Adipocyte (in vitro differentiated cells): ENCODE measurements at places on chromosomes 5 and 9.
A peak's percentile ranks its signal among the peaks of the same experiment; 100 is the strongest.

DNA sequence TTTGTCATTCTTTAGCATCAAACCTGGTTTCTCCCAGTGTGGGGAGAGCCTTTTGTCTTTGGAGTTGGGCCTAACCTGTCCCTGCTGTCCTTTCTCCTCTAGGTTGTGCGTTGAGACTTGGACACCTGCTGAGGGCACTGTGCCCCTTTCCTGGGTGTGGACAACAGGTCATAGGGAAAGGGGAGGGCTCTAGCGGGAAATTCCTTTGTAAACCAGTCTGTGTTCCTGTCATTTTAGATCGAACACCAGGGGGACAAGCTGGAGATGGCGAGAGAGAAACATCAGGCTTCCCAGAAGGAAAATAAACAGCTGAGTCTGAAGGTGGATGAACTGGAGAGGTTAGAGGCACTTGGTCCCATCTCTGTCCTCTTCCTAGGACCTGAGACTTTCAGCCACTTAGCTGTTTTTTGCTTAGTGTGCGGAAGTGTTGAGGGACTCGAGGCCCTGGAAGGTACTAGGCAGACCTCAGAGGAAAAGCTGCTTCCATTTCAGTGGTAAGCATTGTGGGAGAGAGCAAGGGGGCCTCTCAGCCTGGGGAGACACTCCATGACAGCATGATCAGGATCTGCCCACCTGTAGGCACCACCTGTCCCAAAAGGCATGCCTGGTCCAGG, 8.6 kb upstream of the GLE1 start:
- DNase-seq, result no peak

GRCh38 chr5:167943343-167943742, 348.1 kb upstream of the WWC1 start:
- DNase-seq, result peak; percentile 39

- DNase-seq, result no peak
These were observed 19.1 kb downstream of the STX17 start for GRCh38 chr9:99925541-99925940.

DNA sequence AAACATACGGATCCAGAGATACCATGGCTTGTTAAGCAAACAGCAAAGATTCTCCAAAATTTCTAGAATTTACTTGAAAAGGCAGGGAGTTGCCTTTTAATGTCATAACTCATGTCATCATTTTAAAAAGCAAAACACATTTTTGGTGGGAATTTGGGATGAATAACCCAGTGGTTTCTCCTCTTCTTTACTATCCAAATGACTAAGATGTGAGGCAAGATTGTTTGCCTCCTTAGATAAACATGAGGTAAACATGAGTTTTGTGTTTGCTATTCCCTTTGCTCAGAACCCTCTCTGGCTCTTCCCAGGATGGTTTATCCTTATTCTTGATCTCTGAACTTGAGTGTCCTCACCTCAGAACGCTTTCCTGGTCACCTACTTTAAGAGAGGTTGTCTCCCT, 267.0 kb downstream of the EBF1 start:
- DNase-seq, result peak; percentile 45

DNA sequence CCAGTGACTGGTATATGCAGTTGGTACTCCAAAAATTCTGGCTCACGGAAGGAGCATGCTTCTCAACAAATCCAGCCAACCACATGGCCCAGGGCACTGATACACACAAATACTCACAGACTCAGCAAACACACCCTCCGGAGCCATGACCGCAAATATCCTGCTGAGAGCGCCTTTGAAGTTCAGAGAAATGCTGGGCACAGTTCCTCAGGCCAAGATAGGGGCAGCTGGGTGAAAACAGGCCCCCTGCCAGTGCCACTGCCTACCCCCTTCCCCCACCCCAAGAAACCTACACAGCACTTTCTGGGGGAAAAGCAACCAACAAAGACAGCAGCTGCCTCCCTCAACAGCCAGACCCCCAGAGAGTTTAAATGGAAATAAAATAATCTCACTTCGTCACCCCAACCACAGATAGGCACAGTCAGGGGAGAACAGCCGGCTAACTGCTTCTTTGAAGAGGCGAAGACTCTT, 120.0 kb downstream of the C5orf15 start:
- DNase-seq, result no peak

DNA sequence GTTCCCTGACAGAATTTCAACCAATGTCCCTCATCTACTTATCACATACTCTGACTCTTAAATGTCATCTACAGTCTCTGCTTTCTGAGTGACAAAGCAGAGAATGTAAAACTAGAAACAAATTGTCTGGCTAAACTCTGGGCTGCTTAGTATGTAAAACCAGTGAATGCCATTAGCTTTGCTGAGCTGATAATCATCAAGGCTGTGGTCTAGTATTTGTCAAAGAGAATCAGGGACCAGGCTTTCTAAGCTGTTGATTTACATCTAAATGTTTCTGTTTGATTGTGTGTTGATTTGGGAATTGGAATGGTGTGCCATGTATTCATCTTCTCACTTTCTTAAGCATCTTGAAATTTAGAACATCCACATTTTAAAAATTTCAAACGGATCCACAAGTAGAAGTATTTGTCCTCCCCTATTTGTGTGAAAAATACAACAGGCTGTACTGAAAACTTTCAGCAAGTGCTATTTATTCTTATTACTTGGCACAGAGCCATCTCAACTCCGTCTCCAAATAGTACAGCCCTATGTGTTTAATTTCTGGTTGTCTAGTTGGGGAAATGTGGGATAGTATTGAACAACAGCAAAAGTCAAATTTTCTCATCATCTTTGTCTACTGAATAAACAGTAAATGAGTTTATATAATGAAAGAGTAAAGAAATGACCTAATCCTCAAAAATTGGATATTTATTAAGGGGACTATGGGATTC, 251.5 kb downstream of the KCTD16 start:
- no peak for DNase-seq

- DNase-seq, result peak; percentile 74
These were observed 103.2 kb upstream of the VCAN start for GRCh38 chr5:83368319-83368718.

DNA sequence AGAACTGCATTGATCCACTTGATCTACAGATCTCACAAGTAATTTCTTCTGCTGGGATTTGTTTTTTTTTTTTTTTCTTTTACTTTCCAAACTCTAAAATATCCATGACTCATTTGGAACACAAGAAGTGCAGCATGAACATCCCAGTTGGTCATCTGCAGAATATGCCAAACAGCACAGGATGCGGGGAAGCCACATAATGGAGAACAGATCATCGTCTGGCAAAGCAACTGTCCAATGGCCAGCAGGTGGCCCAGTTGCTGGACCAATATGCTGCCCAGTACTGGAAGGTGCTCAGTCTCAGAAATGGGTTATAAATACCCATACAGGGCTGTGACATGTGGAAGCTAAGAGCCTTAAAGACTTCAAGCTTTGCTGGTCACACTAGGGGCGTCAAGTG, 221.3 kb upstream of the TAS2R1 start:
- peak; percentile 62 for DNase-seq
